ENCODE measurements at places on chromosomes 7 and 10. TPM values are rescaled to one million over a fixed set of nuclear protein-coding genes. Genes with fewer than 3 reads are reported as not detected.

Gene MPP7
- 9.8 TPM for total RNA-seq

- no peaks in the 10 kb centered on the region for H3K4me1 ChIP-seq
- no peak overlapping the region for H3K27ac ChIP-seq
- no peak for DNase-seq
- no peak overlapping the region for H3K4me3 ChIP-seq
Observed at GRCh38 chr10:85643171-85643844, 723.3 kb downstream of the GRID1 start.

GRCh38 chr7:38322461-38322860 lies 49.0 kb upstream of the TARP start:
- no peak overlapping the region for H3K4me3 ChIP-seq
- no peaks in the 10 kb centered on the region for H3K36me3 ChIP-seq
- H3K4me1 ChIP-seq: 0 out of 2 replicates have a peak, but pooled peaks cover 5% of the 10 kb centered on the region
- DNase-seq: no peak
- no peak overlapping the region for H3K27ac ChIP-seq
- no peaks in the 10 kb centered on the region for H3K27me3 ChIP-seq

- no peaks in the 10 kb centered on the region for H3K36me3 ChIP-seq
- no peaks in the 10 kb centered on the region for H3K27me3 ChIP-seq
- H3K27ac ChIP-seq: no peak overlapping the region
- no peak overlapping the region for H3K4me3 ChIP-seq
- no peaks in the 10 kb centered on the region for H3K4me1 ChIP-seq
Observed at GRCh38 chr10:133010095-133010842, 67.9 kb upstream of the CFAP46 start.

DNA sequence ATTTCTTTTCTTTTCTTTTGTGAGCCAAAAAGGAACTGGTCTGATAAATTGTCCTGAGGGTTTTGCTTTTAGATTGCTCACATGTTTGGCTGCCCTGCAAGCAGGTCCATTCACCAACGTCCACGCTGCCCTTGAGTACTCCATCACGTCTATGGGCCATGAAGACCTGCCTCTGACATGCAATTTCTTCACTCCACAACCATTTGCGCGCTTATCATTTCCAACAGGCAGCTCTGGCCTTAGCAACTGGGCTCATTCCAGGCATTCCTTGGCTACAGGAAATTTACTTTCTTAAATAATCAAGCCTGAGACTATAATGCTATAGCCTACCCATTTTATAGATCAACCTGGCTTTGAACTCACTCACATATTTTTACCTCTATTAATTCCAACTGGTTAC lies 408.3 kb upstream of the C7orf33 start:
- no peaks in the 10 kb centered on the region for H3K27me3 ChIP-seq
- H3K4me1 ChIP-seq: no peaks in the 10 kb centered on the region
- no peaks in the 10 kb centered on the region for H3K36me3 ChIP-seq
- no peak overlapping the region for H3K27ac ChIP-seq

All from H1 (cell line).